ENCODE measurements at places on chromosomes 12 and 14. TPM values are rescaled to one million over a fixed set of nuclear protein-coding genes. Genes with fewer than 3 reads are reported as not detected.

Gene LRRC10
- not detected for polyA plus RNA-seq

Gene KRT74
- not detected for polyA plus RNA-seq

Gene SLCO1B1
- not detected for polyA plus RNA-seq

Gene KRT83
- 0.07 TPM for polyA plus RNA-seq

GRCh38 chr14:76323331-76324050 is 52.4 kb upstream of the ESRRB start:
- DNase-seq, result no peak

DNA sequence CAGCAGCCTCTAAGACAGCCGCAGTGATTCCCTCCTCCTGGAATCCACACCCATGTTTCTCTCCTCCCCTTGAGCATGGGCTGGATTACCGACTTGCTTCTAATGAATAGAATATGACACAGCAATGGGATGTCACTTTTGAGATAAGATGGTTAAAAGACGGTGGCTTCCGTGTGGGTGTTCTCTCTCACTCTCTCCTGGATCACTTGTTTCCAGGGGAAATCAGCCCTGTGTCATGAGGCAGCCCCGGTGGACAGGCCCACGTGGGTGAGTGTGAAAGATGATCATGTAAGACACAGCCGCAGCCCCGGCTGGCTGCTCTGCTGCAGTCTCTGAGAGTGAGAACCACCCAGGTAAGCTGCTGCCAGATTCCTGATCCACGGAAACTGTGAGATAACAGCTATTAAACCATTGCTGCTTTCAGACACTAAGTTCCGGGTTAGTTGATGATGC is 10.7 kb downstream of the MOAP1 start:
- DNase-seq, result no peak

- DNase-seq, result no peak
Observed at GRCh38 chr12:83656004-83656403, 969.3 kb downstream of the TMTC2 start.

DNA sequence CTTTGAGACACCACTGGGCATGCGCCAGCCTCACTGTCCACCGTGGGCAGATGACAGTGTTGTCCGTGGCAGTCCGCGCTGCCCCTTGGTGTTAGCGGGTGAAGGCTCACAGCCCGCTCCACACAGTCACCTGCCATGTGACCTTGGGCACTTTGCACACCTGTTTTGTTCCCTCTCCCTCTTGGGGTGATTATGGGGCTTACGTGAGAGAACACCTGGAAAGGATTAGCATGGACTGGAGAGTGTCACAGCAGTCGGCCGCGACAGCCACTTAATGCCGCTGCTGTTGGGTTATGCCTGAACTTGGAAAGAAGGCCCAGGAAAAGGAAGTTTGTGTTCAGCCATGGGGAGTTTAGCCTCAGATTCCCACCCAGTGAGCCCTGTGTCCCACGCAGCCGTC is 94.2 kb downstream of the DDX51 start:
- no peak for DNase-seq

GRCh38 chr12:2893007-2893406 is 2.3 kb downstream of the TULP3 start:
- DNase-seq, result peak; percentile 82

DNA sequence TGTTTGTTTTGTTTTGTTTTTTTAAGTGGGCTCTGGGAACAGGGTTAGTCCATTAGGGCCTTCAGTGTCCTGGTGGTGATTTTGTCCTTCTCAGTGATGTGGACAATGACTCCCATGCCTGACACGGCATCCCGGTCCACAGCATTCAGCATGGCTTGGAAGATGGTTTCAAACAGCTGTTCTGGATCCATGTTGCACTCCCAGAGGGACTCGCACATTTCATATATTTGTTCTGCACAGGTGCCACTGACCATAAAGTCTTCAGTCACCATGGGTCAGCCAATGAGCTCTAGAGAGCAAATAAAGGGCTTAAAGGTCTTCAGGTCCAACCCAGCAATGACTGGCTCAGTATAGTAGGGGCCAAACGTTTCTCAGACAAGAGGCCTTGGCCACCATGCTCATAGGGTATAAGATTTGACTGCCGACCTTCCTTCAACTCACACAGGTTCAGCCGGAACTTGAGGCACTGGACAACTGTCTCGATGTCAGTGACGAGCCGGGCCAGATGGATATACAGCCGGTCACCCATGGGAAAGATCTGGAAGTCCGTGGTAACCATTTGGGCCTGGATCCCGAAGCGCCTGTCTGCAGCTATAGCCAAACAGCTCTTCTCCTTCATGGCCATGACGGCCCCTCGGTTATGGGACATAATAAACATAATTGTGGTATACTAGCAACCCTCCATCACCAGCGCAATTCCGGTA is 18.0 kb downstream of the OR10P1 start:
- no peak for DNase-seq

DNA sequence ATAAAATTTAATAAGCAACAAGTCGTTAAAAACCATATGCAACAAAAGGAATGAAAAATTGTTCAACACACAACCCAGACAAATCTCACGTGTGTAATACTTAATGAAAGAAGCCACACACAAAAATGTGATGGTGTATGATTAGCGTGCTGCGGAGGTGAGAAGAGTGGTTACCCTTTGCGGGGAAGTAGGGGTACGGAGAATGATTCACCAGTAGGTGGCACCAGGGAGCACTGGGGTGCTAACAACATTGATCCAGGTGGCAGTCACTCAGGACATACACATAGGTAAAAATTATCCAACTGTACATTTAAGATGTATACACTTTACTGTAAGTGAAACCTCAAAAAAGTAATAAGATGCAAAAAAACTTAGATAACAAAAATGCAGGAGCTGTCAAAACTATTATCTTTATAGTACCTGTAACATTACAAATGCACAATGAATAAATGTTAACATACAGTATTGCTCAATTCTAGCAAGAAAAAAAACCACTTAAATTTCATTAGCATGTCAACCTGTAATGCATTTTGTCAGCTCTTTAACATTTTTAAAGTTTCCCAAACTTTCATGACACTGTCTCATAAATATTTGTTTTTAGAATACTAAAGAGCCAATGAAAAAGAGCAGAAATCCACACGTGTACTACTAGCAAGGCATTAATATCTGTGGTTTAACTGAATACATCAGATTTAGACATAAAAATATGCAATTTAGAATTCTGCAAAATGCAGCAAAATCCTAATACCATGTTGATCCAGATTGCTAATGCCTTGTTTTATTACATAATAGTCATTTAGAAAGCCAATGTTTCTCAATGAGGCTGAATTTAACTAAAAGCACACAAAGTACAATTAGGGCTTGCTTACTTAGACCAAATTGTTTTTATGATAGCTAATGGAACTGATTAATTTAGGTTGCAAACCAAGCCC is 46.7 kb downstream of the TMCC3 start:
- no peak for DNase-seq

- no peak for DNase-seq
Observed at GRCh38 chr12:23949348-23950209, at the start of gene SOX5. TSS of gene SOX5 (minus strand) at chr12:23949670. CDS start at chr12:23949601, 69 bp downstream.

GRCh38 chr12:117790198-117790597 is 178.6 kb downstream of the KSR2 start:
- no peak for DNase-seq

DNA sequence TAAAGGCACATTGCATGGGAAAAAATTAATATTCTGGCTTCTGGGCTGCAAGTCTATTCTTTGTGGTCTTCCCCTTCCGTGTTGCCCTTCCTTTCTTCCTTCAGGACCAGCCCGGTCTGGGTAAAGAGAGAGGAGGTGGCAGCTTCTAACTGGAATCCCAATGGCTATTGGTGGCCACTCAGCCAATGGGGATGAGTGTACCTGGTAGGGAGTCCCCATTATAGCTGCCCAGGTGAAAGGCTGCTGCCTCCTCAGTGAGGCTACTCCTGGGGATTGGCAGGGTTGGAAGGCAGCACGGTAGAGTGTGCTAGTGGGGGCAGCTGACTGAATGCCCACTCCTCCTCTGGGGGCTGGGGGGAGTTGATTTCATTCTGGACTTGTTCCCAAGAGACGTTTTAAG is 112.6 kb downstream of the RBM19 start:
- DNase-seq, result no peak

- peak; percentile 31 for DNase-seq
Observed at GRCh38 chr12:77725611-77726010, 105.1 kb upstream of the NAV3 start.

Measured in BJ (cell line).